ENCODE measurements at places on chromosomes 5 and 9. TPM values are rescaled to one million over a fixed set of nuclear protein-coding genes. Genes with fewer than 3 reads are reported as not detected.

Gene PCDHB16
- 1.7 TPM for total RNA-seq

Gene ZBED3
- total RNA-seq = 2.1 TPM

Gene PCDHA4
- not detected for total RNA-seq

- no peak for DNase-seq
These were observed 127.8 kb downstream of the ZNF354C start for GRCh38 chr5:179187681-179188575.

GRCh38 chr5:126456217-126456820 is 33.1 kb downstream of the GRAMD2B start:
- no peak for DNase-seq

- DNase-seq = peak; percentile 83
These were observed 7.9 kb downstream of the CCL21 start for GRCh38 chr9:34701769-34702736.

GRCh38 chr9:75438716-75439115 is 350.4 kb downstream of the OSTF1 start:
- DNase-seq = no peak
